ENCODE measurements at places on chromosomes 5 and 9.

GRCh38 chr5:137220523-137220927 lies 278.6 kb downstream of the SPOCK1 start:
- peak; percentile 97 for DNase-seq

- DNase-seq, result no peak
Observed at GRCh38 chr5:93054424-93055163, 526.4 kb downstream of the NR2F1-AS1 start.

GRCh38 chr9:133768371-133768858 lies 30.3 kb upstream of the SARDH start:
- DNase-seq, result no peak

DNA sequence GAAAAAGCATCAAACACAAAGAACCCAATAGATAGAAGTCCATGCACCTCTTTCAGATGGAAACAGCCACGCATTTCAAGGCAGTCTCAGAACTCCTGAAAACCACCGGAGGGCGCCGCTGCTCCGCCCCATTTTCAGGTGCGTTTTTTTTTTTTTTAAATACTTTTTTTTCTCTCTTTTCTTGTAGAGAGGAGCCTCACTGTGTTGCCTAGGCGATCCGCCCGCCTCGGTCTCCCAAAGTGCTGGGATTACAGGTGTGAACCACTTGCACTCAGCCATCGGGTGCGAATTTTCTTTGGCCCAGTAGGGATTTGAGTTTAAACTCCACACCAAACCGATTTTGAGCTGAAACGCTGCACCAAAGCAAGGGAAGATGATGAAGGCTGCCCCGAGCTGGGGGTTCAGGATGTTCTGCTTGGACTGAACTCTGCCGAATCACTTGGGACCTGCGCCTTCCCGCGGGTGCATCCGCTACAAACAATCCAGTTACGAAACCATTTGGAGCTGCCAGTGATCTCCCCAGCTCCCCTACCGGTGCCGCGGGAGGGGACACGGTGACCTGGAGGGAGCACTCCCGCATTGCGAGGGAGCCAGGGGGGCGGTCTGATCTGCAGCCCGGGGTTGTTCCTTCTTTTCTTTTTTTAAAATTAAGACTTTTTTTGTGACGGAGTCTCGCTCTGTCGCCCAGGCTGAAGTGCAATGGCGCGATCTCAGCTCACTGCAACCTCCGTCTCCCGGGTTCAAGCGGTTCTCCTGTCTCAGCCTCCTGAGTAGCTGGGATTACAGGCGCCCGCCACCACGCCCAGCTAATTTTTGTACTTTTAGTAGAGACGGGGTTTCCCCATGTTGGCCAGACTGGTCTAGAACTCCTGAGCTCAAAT lies 1.4 kb downstream of the PTGR1 start:
- DNase-seq, result peak; percentile 77

Measured in M059J (cell line).